ENCODE measurements at places on chromosomes 3 and 15. TPM values are rescaled to one million over a fixed set of nuclear protein-coding genes. Genes with fewer than 3 reads are reported as not detected.

DZIP1L gene
- 28.1 TPM for total RNA-seq

MUC20 gene
- total RNA-seq = 2.3 TPM

IL5RA gene
- total RNA-seq = not detected

LRRIQ4 gene
- 0.16 TPM for total RNA-seq

FRMD4B gene
- 18.5 TPM for total RNA-seq
